ENCODE measurements at places on chromosomes 3 and 15.
A peak's percentile ranks its signal among the peaks of the same experiment; 100 is the strongest.

GRCh38 chr15:81740416-81740815 lies 305.4 kb downstream of the MEX3B start:
- no peak for DNase-seq

DNA sequence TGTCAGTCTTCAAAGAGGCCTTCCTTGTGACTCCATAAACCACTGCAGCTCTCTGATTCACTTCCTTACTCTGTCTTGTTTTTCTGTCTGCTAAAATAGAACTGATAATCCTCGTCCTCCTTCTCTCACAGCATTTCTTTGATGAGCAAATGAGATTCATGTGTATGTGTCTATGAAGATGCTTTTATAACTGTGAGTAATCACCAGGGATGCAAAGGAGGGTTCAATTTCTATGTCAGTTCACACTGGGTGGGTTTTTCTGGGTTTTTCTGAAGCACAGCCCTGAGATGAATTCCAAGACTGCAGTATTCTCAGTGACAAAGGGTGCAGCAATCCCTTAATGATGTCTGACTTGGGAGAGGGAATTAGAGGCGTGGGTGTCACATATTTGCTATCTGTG lies 746.6 kb upstream of the CFAP20DC start:
- no peak for DNase-seq

GRCh38 chr15:62816342-62817069 lies 226.0 kb upstream of the TPM1 start:
- no peak for DNase-seq

GRCh38 chr15:63818629-63819028 lies 15.1 kb downstream of the HERC1 start:
- no peak for DNase-seq

GRCh38 chr3:51869304-51869703 lies 6.1 kb downstream of the IQCF5 start:
- no peak for DNase-seq

- DNase-seq = no peak
These were observed 494.6 kb downstream of the NTRK3 start for GRCh38 chr15:87761736-87762509.

GRCh38 chr3:182671942-182672341 lies 121.4 kb upstream of the ATP11B start:
- no peak for DNase-seq

GRCh38 chr15:72590427-72590826 lies 64.1 kb upstream of the GOLGA6B start:
- no peak for DNase-seq

- no peak for DNase-seq
These were observed 8.5 kb upstream of the MUSTN1 start for GRCh38 chr3:52843108-52843865.

DNA sequence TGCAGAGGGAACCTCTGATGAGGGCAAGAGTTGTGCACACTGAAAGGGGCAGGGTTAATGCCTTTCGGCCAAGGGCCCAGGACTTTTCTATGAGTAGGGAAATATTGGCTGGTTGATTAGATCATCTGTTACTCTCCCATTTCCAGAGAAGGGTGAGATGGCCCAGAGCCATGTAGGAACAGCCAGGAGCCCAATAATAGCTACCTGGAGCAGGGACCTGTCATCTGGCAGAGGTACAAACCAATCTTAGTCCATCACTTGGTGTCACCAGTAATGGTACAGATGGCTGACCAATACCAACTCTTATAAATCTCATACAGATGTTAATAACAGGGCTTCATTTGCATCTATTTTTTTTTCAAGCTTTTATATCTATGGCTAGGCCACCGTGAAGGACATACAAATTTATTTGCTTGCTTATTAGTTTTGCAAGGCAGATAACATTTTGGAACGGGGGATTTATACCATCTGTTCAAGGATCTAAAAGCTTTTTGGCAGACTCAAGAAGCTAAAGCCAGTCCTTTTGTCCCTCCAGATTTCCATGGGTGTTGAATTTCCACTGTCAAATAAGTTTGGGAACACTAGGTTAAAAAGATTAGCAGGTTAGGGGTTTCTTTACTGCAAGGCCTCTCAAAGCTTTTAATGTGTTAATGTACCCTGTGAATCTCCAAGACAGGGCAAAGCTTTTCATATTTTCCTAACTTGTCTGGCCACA lies 79.3 kb downstream of the TNIK start:
- DNase-seq = no peak

- DNase-seq = no peak
These were observed 89.7 kb upstream of the FGF12 start for GRCh38 chr3:192817053-192817452.

DNA sequence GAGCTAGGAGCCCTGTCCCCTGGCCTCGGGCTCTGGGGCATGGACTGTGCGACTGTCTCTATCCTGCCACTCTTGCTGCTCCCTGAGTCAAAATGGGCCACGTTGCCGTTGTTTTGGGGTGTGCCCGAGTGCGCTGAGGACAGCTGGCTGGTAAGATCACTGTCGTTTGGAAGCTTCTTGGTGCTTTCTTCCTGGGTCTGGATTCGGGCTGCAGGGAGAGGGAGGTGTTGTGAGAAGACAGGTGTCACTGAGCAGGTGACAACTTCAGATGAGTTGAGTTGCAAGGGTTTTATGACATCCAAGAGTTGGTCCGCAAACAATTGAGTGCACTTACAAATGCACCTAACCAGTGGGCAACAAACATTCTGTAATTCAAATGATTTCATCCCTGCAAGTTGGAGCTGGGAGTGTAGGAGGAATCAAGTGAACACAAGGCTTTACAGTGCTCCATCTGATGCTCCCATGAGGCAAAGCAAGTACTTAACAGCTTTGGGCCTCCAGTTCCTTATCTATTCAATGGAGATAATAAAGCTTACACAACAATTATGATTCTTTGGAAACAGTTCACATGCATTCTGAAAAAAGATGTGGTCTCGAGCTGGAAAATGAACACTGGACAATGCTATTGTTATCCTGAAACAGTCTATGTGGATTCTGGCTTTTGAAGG lies 11.0 kb upstream of the STARD5 start:
- peak; percentile 23 for DNase-seq

GRCh38 chr3:43035801-43036365 lies 56.8 kb downstream of the GASK1A start:
- DNase-seq = no peak

DNA sequence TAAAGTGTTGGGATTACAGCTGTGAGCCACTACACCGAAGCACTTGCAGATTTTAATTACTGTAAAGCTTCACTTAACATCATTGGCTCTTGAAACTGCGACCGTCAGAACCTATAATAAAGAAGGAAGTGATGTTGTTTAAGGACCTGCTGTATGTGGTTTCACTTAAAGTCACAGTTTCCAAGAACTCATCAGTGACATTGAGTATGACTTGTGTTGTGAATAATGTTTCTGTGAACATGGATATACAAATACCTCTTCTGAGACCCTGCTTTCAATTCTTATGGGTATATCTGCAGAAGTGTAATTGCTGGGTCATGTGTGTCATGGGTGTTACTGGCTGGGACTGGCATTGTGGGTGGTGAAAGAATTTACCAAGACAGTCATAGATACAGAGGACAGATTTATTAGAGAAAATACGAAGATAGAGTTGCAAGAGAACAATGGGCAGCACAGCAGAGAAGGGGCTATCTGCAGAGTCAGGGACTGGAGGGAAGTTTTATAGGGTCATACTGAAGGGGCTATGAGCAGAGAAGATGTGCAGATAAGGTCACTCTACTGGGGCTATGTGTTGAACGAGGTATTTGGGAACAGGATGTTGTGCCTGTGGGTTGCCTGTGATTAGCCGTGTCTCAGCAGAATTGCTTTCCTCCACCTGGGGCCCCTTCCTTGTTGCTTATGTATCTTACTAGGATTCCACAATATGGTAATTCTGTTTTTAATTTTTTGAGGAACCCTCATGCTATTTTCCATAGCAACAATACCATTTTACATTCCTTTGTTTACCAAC lies 4.5 kb downstream of the NDUFB5 start:
- no peak for DNase-seq

DNA sequence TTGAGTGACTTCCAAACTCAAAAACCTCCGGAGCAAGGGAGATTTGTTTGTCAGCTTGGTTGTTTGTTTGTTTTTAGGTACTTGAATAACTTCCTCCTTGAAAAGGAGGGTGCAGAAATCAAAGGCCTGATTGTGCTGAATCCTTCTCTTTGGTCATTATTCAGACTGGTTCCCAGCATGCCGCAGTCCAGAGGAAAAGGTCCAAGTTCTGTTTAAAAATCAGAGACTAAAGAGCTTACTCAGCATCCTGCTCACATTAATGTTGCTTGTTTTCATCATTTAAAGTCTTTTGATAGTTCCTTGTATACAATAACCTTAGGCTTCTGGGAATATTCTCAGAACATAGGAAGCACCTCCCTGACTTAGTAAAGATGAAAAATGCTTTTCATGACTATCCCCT lies 982 bp upstream of the SCG3 start:
- DNase-seq = no peak

- no peak for DNase-seq
These were observed 96.7 kb upstream of the MITF start for GRCh38 chr3:69642606-69643005.

DNA sequence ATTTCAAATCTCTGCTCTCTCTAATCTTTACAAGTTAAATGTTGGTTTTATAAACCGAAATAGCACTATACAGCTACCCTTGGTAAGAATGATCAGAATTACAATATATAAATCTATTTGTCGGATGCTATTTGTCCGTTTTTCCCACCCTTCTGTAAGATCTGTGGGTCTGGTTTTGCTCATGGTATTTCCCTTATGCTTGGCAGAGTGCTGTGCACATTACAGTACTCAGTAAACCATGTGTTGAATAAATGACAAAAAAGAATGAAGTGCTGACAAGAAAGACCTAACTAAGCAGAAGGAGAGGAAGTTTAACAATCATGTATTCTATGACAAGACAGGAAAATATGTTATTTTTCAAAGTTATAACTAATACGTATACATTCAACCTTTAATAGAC lies 827.2 kb downstream of the ROBO1 start:
- no peak for DNase-seq

GRCh38 chr3:32890420-32891276 lies 60.8 kb upstream of the CCR4 start:
- no peak for DNase-seq

DNA sequence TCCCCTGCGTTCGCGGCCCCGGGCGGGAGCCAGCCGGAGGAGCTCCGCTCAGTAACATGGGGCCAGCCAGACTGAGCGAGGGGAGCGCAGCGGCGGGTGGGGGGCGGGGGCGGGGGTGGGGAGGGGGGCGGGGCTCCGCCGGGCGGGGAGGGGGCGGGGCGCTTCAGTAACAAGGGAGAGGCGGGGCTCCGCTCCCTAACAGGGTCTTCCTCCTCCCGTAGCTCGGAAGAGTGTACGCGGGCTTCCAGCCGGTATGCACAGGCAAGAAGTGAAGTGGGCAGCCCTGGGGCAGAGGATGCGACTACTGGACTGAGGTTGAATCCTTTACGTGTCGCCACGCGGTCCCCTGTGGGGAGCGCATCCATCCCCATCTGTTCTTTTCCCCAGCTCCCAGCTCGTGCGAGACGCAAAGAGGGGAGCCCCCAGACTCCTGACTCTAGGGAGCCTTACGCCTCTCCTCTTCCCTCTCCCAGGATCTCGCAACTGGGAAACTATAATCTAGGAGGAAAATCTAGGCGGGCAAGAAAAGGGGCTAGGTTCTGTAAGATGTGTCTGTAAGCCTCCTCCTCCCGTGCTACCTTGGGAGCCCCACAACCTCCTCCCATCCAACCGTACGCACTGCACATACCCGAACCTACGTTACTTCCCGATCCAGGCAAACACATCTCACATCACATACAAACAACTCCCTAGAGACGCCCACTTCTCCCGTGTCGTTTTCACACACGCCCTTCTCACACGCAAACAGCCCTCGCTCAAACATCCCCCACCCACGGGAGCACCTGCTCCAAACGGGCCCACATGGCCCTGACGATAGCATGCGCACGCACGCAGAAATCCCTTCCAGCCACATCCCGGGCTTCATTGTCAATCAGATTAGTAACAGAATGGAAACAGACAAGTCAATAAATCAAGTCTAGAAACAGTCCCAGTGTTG lies at the start of gene SHF:
Gene SHF, minus strand, starts transcription at position 73 of the 937 bp plus-strand sequence. Its CDS starts 15 bp downstream, at position 58.
- peak; percentile 23 for DNase-seq

- no peak for DNase-seq
These were observed 57.8 kb upstream of the GPD1L start for GRCh38 chr3:32048487-32049182.

GRCh38 chr3:125119752-125120378 lies 64.1 kb upstream of the HEG1 start:
- no peak for DNase-seq

- no peak for DNase-seq
These were observed 130.3 kb downstream of the MINAR1 start for GRCh38 chr15:79562403-79562815.

- no peak for DNase-seq
These were observed 341.8 kb upstream of the GBE1 start for GRCh38 chr3:82103241-82103640.

DNA sequence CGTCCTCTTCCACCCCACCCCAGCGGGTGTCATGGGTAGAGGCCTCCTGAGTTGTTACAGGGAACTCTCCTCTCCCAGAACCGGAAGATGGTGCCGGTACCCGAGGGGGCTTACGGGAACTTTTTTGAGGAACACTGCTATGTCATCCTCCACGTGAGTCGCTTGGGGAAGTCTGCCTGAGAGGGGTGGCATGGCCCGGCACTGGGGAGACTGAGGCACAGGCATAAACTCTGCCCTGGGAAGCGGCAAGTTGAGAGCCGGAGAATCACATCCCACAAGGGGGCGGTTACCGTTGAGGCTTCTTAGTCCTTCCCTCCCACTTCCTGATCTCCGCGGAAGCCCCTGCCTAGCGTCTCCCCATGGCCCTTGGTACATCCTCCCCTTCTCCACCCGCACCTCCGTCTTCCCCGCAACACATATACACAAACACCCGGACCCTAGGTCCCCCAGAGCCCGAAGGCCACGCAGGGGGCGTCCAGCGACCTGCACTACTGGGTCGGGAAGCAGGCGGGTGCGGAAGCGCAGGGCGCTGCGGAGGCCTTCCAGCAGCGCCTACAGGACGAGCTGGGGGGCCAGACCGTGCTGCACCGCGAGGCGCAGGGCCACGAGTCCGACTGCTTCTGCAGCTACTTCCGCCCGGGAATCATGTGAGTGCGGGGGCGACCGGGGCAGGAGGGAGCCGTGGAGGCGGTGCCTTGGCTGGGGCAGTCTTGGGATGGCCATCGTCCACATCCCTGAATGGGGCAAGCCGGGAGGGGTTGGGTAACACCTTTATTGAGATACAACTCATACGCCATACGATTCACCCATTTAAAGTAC lies 3.4 kb downstream of the VILL start:
- DNase-seq = no peak

DNA sequence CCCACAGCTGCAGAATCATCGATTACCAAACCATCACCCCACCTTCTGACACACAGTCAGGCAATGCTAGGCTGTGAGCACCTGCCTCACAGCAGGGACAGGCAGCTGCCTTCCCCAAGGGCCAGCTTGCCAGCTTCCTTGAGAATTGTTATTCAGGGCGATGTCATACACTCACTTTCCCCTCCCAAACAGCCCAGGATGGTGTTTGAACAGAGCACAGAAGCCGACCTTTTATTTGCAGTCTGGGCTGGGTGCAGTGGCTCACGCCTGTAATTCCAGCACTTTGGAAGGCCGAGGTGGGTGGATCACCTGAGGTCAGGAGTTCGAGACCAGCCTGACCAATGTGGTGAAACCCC lies 84.5 kb upstream of the HERC1 start:
- DNase-seq = no peak

GRCh38 chr15:67831363-67831762 lies 6.1 kb downstream of the SKOR1 start:
- no peak for DNase-seq

GRCh38 chr3:10164546-10165393 lies at the start of gene IRAK2:
IRAK2 (plus strand) TSS chr3:10164919; CDS start chr3:10164955, 36 bp downstream.
- DNase-seq = no peak

GRCh38 chr3:195897853-195898415 lies 10.4 kb downstream of the TNK2 start:
- DNase-seq = no peak

- peak; percentile 4 for DNase-seq
These were observed 71.1 kb downstream of the ALDH1A2 start for GRCh38 chr15:57994221-57995049.

Data from NCI-H748 treated with DMSO at 0.1 percent for 48 hours (cell line).